ENCODE measurements at places on chromosomes 3 and 15.
A peak's percentile ranks its signal among the peaks of the same experiment; 100 is the strongest.

DNA sequence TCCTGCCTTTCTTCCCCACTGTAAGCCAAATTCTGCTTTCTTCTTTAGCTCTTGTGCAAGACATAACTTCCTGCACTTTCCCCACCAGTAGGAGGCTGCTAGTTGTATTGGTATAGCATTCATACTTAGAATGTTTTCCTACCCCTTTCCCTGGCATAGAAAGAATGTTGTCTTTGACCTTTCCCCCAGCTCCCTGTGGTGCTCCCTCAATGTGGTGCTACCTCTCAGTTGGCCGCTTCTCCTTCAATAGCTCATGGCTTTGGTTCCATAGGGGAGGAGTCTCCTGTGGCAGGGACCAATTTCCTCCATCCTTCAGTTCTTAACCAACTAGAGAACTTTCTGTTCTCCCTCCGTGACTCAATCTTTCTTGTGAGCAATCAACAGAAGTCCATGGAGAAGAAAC lies 67.5 kb upstream of the AKAP13 start:
- DNase-seq, result peak; percentile 85

- no peak for DNase-seq
Observed at GRCh38 chr15:71496336-71496955, 313.9 kb upstream of the NR2E3 start.

GRCh38 chr3:176663837-176664831 lies 533.1 kb downstream of the TBL1XR1 start:
- DNase-seq, result peak; percentile 80

- no peak for DNase-seq
Observed at GRCh38 chr3:77041811-77042210, 1.9 kb downstream of the ROBO2 start.

- DNase-seq, result no peak
Observed at GRCh38 chr3:63644212-63644797, 8.2 kb upstream of the SNTN start.

GRCh38 chr15:92648190-92648875 lies 7.2 kb downstream of the FAM174B start:
- no peak for DNase-seq

DNA sequence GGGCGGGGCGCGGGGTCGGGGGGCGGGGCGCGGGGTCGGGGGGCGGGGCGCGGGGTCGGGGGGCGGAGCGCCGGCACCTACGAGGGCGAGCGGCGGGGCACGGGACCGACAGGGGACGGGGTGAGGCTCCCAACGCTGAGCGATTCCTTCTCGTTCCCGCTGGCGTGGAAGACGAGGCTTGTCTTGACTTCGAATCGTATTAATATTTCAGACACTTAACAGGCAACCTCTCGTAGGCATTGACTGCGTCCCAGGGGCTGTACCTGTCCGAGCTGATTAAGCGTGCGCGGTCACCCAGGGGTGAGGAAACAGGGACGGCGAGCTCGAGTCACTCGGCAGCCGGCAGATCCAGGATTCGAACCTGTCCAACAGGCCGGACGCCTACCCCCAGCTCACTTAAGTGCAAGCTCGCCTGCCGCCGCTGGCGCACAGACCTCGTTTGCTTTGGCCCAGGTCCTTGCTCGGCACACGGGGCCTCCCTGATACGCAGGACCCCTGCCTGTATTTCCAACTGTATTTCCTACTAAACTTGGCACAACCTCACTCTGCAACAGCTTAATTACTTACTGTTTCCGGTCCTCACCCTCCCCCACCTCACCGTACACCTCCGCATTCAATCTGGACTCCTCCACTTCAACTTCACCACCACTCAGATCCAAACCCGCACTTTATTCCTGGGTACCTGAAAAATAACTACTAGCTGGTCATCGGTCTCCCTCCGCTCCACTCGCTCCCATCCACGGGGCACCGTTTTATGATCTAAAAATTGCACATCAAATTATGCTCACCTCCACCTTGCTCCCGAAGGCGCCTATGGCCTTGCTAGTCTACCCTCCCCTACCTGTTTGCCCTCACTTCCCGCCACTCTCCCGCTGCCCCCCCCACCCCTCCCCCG lies 722 bp upstream of the ZXDC start:
- peak; percentile 24 for DNase-seq

DNA sequence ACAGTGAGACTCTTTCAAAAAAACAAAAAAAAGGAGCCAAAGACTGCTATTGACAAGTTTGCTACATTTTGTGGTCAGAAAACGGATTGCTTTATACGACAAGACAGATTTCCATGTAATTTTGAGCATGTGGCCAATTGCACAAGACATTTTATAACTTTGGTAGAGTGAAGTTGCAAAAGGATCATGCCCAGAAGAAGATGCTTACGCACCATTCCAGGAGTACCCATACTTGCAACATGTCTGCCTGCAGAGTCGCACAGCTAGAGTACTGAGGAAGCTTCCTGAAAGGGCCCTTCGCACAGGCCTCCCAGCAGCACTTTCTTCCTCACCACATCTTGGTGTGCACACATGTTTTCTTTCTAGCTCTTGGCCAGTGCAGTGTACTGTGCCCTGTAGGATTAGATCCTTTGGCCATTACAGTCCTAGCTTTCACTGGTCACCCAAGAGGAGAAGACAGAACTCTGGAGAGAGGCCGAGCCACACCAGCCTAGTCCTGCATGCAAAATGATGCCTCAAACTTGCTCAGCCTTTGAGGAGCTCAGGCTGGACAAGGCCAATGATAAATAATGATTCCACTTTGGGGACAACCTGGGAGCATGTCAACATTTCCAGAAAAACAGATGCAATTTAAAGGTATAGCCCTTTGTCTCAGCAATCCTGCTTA lies 11.7 kb downstream of the CHDH start:
- no peak for DNase-seq

DNA sequence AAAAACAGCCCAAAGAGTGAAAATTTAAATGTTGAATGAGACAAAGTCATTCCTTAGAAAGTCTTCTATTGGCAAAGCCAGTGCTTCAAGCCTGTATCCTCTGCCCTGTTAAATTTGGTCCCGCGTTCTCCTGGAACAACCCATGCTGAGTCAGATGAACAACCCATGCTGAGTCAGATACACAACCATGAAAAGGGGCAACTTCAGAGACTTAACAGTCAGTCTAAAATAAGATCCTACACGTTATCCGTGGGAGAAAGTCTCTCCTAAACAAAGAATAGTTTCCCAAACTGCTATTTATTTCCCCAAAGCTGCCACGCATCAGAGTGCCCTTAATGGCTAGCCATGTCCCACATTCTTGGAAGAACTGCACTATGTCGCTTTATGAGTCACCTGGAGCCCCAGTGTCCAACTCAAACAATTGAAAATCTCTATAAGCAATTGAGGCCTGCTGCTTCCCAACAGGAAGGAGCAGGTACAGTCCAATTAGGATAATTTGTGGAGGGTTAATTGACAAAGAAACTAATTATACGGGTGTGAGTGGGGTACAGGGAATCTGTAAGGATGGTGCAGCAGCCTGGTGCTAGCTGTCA lies 66.1 kb downstream of the WHAMM start:
- DNase-seq, result no peak

- DNase-seq, result no peak
Observed at GRCh38 chr15:87929841-87930240, 326.7 kb downstream of the NTRK3 start.

DNA sequence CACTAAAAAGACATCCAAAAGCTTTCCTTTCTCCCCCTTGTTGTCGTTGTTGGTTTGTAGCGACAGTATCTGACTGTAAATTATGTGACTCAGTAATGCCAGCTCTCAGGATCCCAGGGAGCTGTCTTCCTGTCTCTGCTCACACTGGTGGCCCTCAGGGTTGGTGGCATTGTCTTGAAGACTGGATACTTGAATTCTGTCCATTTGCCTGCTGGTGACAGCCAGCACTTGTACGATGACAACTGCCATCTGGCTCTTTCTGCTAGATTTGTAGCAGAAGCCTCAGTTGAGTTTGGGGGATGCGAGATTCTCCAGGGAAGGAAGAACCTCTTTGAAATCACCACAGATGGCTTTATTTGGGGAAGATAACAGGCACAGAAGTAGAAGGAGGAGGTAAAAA lies 120.8 kb downstream of the ARPP21 start:
- no peak for DNase-seq

GRCh38 chr3:115691964-115692363 lies 68.7 kb downstream of the GAP43 start:
- DNase-seq, result no peak

All from amniotic epithelial cell (primary cell).